NCI-H69 (cell line): ENCODE measurements at places on chromosomes 12 and 14.
A peak's percentile ranks its signal among the peaks of the same experiment; 100 is the strongest.

DNA sequence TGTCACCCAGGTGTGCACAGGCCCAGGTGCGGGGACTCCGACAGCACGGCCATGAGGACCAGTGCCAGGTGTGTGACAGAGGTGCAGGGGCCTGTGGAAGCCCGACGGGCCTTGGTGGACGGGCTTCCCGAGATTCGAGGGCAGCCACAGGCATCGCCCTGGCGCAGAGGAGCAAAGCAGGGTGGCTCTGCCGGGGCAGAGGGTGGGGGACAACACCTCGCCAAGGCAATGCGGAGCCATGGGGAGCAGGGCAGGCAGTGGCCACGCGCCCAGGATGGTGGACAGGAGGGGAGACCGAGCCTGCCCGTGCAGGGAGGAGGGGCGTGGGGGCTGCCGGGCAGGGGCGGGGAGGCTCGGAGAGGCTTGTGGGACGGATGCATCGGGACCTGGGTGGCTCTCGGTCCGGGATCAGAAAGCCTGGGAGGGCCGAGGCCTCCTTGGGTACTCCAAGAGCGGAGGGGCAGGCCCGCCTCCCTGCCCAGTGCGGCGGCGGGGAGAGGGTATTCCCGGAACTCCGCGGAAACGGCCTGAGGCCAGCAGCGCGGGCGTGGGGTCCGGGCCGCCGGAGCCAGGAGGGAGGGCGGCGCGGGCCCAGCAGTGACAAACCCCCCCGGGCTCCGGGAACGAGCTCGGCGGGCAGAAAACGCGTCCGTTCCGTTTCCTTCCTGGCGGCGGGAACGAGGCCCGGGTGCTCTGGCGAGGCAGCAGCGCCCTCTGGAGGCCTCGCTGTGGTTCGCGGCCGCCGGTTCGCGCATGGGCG, 1.6 kb downstream of the TMEM121 start:
- DNase-seq = peak; percentile 87

- DNase-seq = no peak
These were observed 884 bp downstream of the GPD1 start for GRCh38 chr12:50104417-50105366.

- no peak for DNase-seq
These were observed 9.7 kb upstream of the HCAR1 start for GRCh38 chr12:122740351-122740750.

- DNase-seq = no peak
These were observed 18.0 kb upstream of the SMUG1 start for GRCh38 chr12:54206791-54207190.

DNA sequence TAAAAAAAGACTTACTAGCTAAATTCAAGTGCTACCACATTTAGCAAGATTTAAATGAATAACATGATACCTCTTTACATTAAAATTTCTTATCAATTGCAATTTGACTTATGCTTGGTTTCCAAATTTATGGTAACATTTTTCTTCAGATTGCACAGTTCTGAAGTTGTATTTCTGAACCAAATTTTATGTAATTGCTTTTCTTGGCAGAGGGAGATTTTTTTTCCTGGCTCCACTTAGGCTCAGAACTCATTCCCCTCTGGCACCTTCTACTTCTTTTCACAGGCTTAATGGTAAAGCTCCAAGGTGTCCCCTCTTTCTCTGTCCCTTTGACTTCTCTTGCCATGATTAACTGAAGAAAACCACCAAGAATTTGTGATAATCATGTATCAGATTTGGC, 99.8 kb upstream of the TMTC1 start:
- no peak for DNase-seq

- DNase-seq = peak; percentile 97
These were observed at the start of gene MARCHF9 for GRCh38 chr12:57754411-57755193. MARCHF9 (plus strand) TSS chr12:57755103; CDS start chr12:57755529, 426 bp downstream.

DNA sequence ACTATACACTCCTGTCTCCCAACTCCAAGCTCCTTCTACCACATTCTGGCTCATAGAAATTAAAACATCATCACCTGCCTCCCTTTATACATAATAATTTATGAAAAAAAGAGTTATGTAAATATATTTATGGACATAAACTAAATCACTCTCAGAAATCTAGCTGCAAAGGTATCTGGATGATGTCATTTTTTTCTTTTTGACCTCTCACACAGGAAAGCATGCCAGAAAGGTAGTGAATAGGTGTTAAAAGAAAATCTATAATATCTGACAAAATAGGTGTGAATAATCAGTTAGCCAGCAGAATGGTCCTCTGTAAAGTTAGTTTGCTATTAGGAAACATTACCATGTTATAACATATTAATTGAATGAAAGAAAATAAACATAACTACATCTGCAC, 7.7 kb downstream of the LRRIQ1 start:
- no peak for DNase-seq

- no peak for DNase-seq
These were observed 75.5 kb downstream of the TBX3 start for GRCh38 chr12:114608509-114608908.

- peak; percentile 5 for DNase-seq
These were observed 34.3 kb upstream of the CHFR start for GRCh38 chr12:132921685-132922084.

DNA sequence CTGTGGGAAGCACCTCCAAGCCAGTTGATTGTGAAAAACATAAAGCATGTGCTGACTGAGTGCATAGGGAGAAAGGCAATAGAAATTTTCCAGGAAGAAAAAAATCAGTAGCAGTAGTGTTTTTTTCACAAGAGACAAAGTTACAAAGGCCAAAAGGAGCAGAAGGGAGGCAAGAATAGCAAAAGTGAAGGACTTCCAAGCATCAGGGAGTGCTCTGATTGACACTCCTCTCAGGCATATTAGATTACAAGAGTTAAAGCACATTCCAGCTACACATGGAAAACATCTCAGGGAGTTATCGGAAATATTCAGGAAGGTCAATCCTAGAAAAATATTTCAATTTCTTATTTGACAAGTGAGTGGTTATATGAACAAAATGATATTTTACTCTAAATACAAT, 508.0 kb downstream of the MDGA2 start:
- DNase-seq = no peak

- DNase-seq = peak; percentile 77
These were observed 88.4 kb downstream of the PRKCH start for GRCh38 chr14:61409782-61410181.

DNA sequence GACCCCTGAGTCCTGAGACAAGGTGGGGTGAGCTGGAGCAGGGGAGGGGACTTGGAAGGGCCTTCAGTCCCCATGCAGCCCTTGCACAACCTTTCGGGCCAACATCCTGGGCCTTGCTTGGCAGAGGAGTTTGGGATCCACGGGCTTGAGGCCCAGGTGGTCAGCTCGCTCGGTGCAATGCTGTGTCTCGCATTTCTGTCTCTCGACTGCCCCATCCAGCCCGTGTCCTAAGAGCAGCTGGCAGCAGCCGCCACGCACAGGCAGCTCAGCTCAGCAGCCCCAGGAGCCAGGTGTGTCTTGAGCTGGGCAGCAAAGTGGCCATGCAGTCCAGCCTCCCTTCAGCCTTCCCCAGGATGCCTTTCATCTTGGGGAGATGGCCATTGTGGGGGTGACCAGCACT, 10.8 kb downstream of the PACS2 start:
- DNase-seq = no peak

- DNase-seq = no peak
These were observed 185.3 kb upstream of the ABCD2 start for GRCh38 chr12:39804898-39805297.

DNA sequence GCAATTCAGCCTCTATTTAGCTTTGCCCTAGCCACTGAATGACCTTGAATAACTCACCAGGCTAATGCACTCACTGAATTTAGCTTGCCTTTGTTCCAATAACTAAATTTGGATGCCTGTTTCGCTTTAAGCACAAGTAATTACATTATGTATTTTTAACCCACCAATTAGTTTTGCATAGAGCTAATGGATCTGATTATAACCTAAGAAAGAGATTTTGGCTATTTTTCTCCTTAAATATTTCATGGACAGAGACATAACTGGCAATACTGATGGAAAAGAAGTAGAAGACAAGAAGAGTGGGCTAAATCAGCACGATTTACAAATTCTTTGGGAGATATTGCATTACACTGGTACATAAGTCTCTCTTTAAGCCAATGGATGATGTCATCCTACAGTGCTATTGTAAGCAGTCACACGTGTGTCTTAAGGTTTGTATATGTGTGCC, 85.7 kb downstream of the AKAP6 start:
- DNase-seq = peak; percentile 31

- peak; percentile 64 for DNase-seq
These were observed 678.4 kb downstream of the MED13L start for GRCh38 chr12:115598871-115599811.

DNA sequence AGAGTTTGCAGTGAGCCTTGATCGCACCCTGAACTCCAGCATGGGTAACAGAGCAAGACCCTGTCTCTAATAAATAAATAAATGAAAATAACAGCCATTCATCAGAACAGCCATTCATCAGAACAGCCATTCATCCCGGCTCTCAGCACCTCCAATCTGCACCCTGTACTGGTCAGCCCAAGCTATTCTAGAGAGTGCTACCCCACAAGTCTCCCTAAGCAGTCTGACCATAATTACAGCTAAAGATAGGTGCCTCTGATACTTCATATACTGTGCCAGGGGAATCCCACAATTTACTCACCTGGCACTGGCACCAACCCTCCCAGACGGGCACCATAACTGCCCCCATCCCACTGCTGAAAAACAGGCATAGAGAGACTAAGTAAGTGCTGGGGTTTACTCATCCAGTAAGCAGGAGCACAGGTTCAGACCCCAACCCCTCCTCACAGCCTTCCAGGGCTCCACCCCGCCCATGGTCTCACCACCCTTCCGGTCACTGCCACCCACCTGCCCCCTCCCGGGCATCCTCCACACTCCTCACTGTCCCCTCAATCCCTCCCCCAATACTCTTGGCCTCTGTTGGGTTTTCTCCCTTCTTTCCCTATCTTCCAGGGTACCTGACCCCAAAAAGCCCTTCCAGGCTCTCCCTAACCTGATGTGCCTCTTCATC, 15.2 kb upstream of the EIF5 start:
- no peak for DNase-seq

- no peak for DNase-seq
These were observed 66.6 kb downstream of the FBXL14 start for GRCh38 chr12:1527789-1528188.

- peak; percentile 10 for DNase-seq
These were observed 12.6 kb downstream of the C12orf43 start for GRCh38 chr12:121003650-121004049.

DNA sequence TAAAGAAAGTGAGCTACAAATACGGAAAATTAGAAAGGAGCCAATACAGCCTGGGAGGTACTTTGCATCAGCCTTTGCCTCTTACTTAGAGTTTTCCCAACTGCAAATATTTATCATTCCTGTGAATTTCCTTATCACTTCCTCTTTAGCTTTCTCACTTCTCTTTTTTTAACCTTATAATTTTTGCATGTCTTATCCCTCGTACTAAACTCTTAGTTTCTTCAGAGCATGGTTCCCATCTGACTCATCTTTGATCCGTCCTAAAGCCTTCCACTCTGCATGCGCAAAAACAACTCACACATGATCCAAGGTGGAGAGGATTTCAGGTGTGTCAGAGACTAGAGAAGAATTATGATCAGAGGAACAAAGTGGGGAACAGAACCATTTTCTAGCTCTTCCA, 9.6 kb upstream of the SNAPC1 start:
- no peak for DNase-seq

GRCh38 chr12:11623382-11623781, 26.1 kb upstream of the ETV6 start:
- DNase-seq = no peak

GRCh38 chr14:74085828-74086227, 1.1 kb downstream of the LIN52 start:
- DNase-seq = no peak

DNA sequence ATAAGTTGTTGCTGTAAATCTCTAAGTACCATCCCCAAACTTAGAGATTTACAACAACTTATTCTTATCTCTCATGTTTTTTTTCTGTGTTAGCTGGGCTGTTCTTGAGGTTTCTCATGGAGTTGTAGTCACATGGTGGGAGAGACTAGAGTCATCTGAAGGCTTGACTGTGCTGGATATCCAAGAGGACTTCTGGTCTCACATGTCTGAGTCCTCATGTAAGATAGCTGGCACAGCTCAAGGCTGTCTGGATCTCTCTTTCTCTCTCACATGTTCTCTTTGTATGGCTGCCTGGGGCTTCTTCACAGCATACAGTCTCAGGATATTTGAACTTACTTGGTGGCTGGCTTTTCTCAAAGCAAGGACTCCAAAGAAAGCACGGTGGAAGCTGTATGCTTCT, 63.8 kb downstream of the DACT1 start:
- DNase-seq = peak; percentile 46

- no peak for DNase-seq
These were observed 12.0 kb upstream of the LGMN start for GRCh38 chr14:92760524-92760805.

GRCh38 chr14:103696070-103696402, 19.2 kb downstream of the XRCC3 start:
- peak; percentile 36 for DNase-seq

DNA sequence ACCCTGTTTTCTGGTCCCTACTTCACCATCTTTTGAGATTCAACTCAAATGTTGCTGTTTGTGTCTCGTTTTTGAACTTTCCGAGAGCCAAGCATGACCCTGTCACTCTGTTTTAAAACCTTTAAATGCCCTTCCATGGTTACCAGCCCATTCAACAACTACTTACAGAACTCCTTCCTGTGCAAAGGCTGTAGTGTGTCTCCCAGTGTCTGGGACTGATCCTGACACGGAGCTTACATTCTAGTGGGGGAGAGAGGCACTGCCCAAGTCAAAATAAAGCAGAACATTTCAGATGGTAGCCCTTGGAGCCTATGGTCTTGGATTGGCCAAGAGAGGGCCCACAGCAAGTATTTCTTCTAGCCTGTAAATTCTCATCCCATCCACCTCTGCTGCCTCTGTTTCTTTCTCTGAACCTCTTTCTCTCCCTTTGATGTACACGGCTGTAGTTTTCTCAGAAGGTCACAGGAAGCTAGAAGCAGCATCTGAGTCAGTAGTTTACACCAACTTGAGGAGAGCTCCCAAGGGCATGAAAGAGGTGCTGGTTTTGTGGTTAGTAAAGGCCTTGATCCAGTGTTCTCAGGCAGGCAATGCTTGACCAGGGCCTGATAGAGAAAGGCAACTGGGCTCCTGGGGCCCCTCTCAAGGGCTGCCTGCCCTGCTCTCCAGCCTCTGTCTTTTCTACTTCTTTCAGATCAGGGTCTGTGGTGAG, 42.3 kb upstream of the SLC24A4 start:
- no peak for DNase-seq
